ENCODE measurements at places on chromosomes 12 and 14.

DNA sequence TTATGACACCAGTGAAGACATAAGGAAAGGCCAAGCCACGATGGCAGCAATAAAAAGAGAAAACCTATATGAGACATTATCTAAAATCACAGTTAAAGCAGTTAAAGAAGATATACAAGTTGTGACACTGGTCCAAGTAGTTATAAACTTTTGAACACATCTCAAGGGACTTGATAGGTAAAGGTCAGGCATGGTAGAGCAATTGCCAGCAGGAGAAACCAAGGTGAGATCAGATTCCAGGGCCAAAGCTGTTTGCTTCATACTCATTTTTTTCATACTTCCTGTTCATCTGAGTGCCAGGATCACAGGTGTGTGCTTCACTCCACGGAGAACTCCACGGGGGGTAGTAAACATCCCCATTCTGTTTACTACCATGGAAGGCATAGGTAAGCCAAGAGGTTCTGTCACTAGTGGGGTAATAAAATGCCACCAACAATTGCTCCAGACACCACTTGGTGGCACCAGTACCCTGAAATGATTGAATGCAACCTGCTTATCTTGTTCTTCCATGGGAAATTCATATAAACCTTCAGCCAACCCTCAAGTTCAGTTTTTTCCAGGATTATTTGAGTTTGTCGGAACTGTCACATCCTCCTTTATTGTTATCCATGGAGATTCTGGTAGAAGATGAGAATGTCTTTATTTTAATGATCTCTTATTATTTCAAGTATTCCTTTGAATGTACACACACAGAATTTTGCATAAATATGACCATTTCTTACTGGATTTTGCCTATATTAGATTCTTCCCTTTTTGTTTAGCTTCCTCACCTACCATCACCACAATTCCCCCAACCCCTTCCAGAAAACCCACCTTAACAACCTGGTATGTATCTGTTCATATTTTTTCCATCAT, 59.2 kb upstream of the TSPAN8 start:
- peak; percentile 1 for DNase-seq

GRCh38 chr14:99772371-99773283, 20.6 kb upstream of the EML1 start:
- no peak for DNase-seq

DNA sequence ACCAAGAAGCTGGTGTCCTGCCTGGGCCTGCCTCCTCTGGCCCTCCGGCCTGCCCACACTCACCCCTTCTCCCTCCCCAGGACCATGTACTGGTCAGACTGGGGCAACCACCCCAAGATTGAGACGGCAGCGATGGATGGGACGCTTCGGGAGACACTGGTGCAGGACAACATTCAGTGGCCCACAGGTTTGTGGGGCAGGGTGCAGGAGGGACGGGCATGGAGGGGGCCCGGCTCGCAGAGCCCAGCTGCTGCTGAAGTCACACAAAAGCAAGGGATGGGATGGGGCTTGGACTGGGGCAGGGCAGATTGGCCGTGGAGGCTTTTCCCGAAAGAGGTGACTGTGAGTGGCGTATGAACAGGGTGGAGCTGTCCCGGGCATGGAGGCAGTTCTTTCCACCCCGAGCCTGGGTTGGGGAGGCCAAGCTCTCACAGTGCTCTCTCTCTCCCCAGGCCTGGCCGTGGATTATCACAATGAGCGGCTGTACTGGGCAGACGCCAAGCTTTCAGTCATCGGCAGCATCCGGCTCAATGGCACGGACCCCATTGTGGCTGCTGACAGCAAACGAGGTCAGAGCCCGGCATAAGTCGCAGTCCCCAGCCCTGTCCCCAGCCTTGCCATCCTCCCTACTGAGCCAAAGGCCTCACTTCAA, 7.8 kb upstream of the NXPH4 start:
- DNase-seq: no peak

DNA sequence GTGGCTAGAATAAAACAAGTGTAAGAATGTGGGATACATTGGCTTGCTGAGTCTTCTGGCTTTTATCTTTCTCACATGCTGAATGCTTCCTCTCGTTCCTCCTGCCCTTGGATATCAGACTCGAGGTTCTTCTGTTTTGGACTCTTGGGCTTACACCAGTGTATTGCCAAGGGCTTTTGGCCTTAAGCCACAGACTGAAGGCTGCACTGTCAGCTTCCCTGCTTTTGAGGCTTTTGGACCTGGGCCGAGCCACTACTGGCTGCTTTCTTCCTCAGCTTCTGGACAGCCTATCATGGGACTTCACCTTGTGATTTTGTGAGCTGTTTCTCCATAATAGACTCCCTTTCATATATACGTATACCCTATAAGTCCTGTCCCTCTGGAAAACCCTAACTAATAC, 300.9 kb upstream of the STXBP6 start:
- no peak for DNase-seq

- no peak for DNase-seq
These were observed at the start of gene KRT83 for GRCh38 chr12:52320784-52321400. Gene KRT83 (minus strand): TSS chr12:52321398. CDS start chr12:52321335, 63 bp downstream.

DNA sequence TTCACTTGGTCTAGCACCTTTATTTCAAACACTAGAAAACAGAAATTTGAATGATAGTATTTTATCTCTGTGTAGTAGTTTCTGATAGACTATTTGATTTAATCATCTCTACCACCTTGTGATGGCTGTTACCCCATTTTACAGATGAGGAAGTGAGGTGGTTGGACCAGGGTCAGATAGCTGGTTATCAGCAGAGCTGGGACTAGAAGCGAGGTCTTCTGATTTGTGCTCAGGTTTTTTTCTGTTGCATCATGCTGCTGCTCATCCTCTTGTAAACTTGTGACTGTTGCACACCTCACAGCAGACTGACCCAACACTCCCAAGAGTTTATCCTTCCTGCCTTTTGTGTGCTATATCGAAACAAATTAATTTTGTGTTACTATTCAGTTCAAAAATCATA, 10.1 kb upstream of the MANSC4 start:
- no peak for DNase-seq
